Bronchial epithelial cell (primary cell): ENCODE measurements at places on chromosomes 2 and 18. TPM values are rescaled to one million over a fixed set of nuclear protein-coding genes. Genes with fewer than 3 reads are reported as not detected.

UGT1A8 gene
- under 0.01 TPM in 2 replicates for total RNA-seq

EDAR gene
- under 0.01 and 0.90 TPM in 2 replicates for total RNA-seq

UGT1A1 gene
- total RNA-seq, result under 0.01 and 1.5 TPM in 2 replicates

DQX1 gene
- total RNA-seq, result 1.6 and 5.6 TPM in 2 replicates

DNA sequence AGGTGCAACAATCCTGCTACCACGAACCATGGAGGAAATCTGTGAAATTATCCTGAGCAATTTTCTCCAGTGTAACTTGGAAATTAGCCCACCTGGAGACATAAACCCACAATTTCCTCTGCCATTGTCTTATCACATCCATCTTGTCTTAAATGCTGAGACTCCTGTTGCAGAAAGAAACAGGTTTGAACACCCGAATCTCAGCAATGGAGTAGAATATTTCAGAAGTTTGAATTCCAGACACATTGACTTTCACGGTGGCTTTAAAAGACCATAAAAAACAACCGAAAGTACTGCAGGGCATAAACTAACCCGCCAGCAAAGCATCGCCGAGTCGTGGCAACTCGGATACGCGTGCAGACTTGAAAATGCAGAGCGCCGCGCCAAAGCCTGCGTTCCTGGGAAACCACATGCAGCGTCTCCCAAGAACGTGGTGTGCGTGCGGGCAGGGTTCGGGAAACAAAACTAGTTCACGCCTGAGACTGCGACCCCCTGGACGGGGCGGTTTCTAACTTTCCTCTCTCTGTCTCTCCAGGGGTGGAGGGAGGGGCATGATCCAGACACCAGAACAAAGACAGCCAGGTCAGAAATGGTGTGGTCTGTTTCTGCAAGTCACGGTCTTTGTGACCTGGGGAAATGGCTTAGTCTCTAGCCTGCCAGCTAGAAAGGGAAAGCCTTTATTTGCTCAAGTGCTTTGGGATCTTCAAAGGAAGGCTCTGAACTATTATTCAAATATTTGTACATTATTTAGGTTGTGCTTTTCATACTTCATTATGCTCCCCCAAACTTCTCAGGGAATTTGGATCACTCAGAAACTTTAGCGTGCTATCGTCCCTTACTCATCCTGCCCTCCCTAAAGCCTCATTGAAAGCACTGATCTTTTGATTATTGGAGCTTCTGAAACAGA is 26.9 kb upstream of the KCTD1 start:
- DNase-seq, result peak; percentile 74

ALPP gene
- not detected in 2 replicates for total RNA-seq

GRCh38 chr2:230907361-230908091 is 17.5 kb downstream of the GPR55 start:
- DNase-seq, result no peak

DNA sequence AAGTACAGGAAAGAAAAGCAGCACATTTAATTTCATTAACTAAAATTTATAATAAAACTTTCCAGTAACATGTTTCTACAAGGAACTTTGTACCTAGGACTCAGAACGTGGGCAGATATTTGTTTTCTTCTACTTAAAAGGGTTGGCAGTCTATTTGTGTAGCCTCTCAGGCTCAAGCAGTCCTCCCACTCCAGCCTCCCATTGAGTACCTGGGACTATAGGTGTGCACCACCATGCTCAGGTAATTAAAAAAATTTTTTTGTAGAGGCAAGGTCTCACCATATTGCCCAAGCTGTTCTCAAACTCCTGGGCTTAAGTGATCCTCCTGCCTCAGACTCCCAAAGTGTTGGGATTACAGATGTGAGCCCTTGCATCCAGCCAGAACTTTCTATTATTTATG is 36.8 kb downstream of the UGP2 start:
- DNase-seq, result no peak

DNA sequence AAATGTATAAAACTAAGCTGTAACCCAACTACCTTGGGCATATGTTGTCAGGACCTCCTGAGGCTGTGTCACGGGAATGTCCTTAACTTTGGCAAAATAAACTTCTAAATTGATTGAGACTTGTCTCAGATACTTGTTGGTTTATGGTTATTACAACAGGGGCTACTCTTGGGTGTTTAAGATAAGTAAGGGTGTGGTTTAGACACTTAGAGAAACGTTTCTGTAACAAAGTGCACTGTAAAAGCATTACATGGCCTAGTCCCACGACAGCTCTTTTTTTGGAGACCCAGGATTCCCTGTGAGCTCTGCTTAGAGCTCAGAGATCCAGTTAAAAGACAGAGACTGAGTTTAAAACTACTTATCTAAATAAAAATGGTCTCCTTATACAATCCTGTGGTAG is 32.3 kb upstream of the LIPG start:
- DNase-seq, result no peak

DNA sequence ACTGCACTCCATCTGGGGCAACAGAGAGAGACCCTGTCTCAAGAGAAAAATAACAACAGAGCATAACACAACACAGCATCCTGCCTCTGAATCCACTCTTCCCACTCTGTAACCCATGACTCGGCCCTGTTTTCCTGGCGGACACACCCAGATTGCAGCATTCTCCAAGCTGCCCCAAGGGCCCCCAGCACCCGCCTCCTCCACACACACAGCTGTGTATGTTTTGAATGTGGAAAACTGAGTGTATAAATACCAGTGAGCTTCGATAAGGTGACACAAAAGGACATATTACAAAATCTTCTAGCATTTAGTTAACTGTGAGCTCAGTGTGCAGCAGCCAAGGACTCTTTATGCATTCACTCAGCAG is 13.0 kb downstream of the IMPA2 start:
- peak; percentile 66 for DNase-seq

GRCh38 chr2:177906041-177906718 is 166.4 kb downstream of the PDE11A start:
- DNase-seq, result peak; percentile 54

DNA sequence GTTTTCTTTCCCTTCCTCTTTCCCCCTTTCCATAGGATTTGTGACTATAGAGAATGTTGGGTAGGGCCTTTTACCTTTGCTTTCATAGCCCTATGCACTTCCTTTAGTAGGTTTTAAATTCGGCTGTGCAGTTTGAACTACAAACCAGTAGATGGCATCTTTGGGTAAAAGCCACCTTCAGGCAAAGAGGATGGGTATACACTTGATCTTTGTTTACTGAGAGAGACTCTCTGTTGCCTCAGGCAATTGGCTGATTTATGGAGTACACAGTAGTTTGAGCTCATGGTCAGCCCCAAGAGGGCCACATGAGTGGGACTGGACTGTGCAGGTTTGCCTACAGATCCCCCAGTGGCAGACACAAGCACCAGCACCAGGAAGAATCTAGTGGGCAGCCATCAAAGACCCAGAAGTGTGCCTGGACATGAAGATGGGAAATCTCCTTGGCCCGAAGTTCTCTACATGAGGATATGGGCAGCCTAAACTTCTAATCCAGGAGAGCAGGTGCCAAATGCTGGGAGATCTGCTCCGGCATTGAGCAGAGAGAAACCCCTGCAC is 1304.3 kb upstream of the DDX18 start:
- DNase-seq, result peak; percentile 22

POTEI gene
- not detected in 2 replicates for total RNA-seq

GRCh38 chr2:41079011-41079410 is 627.1 kb upstream of the SLC8A1 start:
- no peak for DNase-seq

BMPR2 gene
- 6.3 TPM in 2 replicates for total RNA-seq

DNA sequence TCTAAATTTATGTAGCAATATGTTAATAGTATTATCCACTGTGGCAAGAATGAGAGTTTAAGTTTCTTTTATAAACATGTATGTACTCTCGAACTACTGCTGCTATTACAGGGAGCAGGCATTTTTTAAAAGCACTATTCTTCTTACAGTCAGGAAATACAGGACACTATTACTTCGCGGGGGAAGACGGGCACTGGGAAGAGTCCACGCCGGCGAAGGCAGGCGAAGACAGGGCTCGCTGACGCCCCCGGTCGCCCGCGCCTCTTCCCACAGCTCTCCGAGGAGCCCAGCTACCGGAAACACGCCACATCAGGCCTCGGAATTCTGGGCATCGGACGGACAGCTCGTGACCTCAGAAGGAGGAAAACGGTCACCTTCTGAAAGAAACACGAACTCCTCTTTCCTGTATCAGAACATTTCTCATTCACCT is 90.2 kb downstream of the FAM161A start:
- peak; percentile 83 for DNase-seq

GRCh38 chr2:70089220-70089982 is 2.1 kb downstream of the PCBP1 start:
- DNase-seq, result no peak

GRCh38 chr18:59715445-59715844 is 18.2 kb upstream of the CCBE1 start:
- DNase-seq, result no peak

DNA sequence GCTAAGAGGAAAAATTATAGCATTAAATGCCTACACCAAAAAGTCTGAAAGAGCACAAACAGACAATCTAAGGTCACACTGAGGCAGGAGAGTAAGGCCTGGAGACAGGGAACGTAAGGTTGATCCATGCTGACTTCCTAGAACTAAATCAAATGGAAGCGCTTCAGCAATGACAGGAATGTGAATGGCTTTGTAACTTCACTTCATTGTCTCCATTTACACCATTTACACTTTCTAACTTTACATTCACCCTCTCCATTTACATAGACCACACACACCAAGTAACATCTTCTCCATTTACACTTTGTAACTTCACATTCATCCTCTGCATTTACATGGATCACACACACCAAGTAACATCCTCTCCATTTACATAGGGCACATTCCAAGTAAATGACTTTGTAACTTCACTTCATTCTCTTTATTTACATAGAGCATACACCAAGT is 103.1 kb upstream of the SPATS2L start:
- no peak for DNase-seq

B3GNT7 gene
- total RNA-seq, result 0.26 and 0.38 TPM in 2 replicates

GRCh38 chr2:60517446-60517845 is 36.0 kb downstream of the BCL11A start:
- DNase-seq, result no peak

DNA sequence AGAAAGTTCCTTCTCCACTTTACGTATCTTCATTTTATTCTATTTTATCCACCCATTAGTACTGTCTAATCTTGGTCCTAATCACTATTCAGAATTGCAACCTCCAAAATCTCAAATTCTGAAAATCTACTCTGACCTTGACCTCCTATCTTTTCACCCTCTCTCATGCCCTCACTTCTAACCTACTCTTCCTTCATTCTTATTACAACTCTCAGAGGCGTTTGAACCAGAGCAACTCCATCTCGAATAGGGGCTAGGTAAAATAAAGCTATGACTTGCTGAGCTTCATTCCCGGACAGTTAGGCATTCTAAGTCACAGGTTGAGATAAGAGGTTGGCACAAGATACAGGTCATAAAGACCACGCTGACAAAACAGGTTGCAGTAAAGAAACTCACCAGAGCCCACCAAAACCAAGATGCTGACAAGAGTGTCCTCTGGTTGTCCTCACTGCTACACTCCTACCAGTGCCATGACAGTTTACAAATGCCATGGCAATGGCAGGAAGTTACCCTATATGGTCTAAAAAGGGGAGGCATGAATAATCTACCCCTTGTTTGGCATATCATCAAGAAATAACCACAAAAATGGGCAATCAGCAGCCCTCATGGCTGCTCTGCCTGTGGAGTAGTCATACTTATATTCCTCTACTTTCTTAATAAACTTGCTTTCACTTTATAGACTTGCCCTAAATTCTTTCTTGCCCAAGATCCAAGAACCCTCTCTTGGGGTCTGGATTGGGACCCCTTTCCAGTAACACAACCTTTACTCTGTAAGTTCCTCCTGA is 11.4 kb downstream of the CCDC88A start:
- peak; percentile 31 for DNase-seq

- DNase-seq, result peak; percentile 22
Measured at GRCh38 chr2:44342854-44343253, 18.4 kb downstream of the PREPL start.

GREB1 gene
- total RNA-seq, result under 0.01 TPM in 2 replicates

GRCh38 chr18:67509741-67510391 is 6.7 kb downstream of the DSEL start:
- no peak for DNase-seq

GRCh38 chr2:29223851-29224692 is 108.9 kb downstream of the CLIP4 start:
- peak; percentile 73 for DNase-seq

DNA sequence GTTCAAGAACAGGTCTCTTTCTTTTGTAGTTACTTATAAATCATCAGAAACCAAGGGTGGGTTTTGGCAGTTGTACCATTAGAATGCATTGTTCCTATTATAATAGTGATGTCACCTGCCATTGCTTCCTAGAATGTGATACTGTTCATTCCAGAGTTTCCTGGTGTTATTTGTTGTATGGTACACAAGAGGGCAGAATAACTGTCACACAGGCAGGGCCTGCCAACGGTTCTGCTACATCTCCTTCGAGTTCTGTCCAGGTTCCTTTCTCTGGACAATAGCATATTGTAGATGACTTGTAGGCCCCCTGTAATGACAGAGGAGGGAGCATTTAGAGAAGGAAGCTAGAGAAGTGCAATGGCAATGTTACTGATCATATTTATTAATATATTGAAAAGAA is 98.3 kb downstream of the KLHL14 start:
- DNase-seq, result peak; percentile 31

DNA sequence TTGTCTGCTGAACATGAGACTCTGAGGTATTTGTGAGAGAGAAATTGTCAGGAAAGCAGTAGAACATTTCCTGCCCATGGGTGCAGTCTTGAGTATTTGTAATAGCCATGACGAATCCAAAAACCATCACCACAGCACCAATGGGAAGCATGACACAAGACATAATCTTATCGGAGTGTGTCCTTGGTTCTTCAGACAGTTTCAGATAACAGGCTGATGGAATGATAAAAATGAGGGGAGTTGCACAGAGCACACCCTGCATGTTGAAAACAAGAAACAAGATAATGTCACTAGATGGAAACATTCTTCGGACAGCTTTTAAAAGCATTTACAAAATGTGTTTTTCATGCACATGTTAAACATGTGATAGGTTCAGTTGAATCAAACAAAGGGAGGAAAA is 56.9 kb downstream of the SLC38A11 start:
- DNase-seq, result peak; percentile 73

DNA sequence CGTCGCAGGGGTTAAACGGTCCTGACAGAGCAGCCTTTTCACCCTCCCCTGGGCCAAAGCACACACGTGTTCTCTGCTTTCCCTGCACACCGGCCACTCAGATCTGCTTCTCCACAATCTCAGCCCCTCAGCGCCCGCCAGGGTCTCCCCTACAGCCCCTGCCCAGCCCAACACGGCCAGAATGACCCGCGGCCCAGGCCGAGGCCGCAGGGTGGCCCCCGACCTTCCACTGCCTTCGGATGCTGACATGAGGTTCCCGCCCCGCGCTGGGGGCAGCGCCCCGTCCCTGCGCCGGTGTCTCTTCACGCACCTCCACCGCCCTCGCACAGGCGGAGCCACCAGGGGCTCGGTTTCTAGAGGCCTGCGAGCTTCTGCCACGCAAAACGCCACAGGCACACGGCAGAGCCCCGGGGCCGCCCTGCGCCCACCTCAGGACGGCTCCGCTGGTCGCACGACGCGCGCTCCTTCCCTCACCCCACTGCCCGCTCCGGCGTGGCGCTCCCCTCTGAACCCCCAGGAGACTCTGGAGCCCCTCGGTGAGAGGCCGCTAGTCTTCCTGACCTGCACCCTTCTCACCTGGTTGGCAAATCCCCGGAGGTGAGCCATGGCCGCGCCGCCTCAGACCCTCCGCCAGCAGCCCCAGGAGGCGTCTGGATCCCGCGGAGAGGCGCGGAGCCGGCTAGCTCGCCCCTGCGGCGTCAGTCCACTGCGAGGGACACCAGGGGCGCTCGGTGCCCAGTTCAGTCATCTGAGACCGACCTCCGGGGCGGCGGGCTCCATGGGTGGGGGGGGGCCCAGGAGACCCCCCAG is 749 bp downstream of the STK25 start:
- peak; percentile 10 for DNase-seq
